ENCODE measurements at places on chromosomes 13 and 19.

GRCh38 chr19:42942187-42942789 is 5.3 kb upstream of the PSG7 start:
- no peak for DNase-seq

DNA sequence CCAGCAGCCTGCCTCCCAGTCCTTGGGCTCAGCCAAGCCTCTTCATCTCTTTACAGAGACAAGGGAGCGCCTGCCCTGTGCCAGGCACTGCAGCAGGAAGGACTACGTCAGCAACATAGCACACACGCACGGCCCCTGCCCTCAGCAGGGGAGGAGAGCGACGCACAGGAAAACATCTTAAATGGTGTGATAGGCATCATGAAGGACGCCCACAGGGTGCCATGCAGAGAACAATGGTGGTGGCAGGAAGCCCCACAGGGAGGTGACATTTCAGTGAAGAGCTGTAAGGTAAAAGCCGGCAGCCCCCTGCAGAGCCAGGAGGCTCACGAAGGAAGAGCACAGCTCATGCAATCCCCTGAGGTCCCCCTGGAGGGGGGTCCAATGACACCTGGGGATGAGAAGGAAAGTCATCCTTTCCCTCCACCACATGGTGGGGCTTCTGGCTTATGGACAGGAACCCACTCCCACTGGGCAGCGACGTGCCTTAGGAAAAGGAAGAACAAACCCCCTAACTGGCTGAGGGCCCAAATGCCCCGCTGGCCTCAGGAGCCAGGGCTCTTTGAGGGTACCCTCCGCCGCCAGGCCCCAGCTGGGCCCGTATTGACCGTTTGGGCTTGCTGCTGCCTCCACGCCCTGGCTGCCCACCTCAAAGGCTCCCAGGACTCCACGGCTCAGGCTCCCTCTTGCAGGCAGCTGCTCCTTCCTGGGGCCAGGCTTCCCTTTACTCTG is 37.3 kb upstream of the C13orf42 start:
- DNase-seq, result peak; percentile 48

- DNase-seq, result no peak
Measured at GRCh38 chr13:29925457-29926097, 75.2 kb upstream of the UBL3 start.

GRCh38 chr13:48156466-48156865 is 61.6 kb upstream of the MED4 start:
- DNase-seq, result no peak

GRCh38 chr13:94711561-94712286 is 621 bp downstream of the SOX21 start:
- DNase-seq, result no peak

Measured in NCI-H2081 treated with DMSO at 0.1 percent for 48 hours (cell line).